ENCODE measurements at places on chromosomes 11 and 22.

DNA sequence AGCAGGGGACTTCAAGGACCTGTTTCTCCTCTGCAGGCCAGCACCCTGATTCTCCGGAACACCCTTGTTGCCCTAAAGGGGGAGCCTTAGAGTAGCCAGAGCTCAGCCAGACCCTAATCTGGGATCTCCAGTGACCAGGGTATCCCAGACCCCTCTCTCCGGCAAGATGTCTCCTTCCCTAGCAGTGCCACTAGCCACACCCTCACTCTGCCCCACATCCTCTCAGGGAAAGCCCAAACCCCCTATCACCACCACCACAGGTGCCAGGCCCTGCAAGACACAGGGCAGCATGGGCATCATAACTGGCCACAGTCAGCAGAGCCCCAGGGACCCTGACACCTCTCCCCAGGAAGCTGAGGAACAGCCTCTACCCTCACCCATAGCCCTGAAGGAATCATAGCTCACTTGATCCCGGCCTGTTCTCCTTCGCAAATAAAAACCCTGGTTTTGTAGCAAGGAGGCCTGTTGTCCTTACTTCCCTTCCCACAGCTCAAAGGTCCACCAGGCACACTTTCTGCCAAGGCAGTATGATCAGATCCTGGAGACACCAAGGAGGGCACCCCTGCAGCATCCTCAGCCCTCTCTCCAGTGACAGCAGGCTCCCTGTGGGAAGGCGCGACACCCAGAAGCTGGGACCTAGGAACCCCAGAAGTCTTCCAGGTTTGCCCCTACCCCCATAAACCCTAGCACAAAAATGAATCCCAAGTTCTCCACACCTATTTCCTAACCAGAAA lies 4.6 kb downstream of the CFL1 start:
- DNase-seq, result no peak

GRCh38 chr11:58923300-58923788 lies 15.9 kb upstream of the GLYATL1 start:
- peak; percentile 57 for DNase-seq

- DNase-seq, result no peak
Measured at GRCh38 chr22:17410576-17410975, 41.3 kb downstream of the CECR2 start.

- DNase-seq, result no peak
Measured at GRCh38 chr11:78403781-78404180, 13.8 kb downstream of the GAB2 start.

GRCh38 chr22:44965171-44965570 lies 44.6 kb downstream of the PHF21B start:
- DNase-seq, result no peak

- DNase-seq, result no peak
Measured at GRCh38 chr11:14634813-14635212, 8.8 kb upstream of the PDE3B start.

GRCh38 chr22:26650722-26651421 lies 6.5 kb upstream of the MIAT start:
- DNase-seq, result no peak

- no peak for DNase-seq
Measured at GRCh38 chr11:132579136-132579535, 953.2 kb downstream of the OPCML start.
